Hepatocyte (in vitro differentiated cells): ENCODE measurements at places on chromosomes 1 and 21. TPM values are rescaled to one million over a fixed set of nuclear protein-coding genes. Genes with fewer than 3 reads are reported as not detected.
A peak's percentile ranks its signal among the peaks of the same experiment; 100 is the strongest.

The ZYG11B gene
- 5.4 and 8.0 TPM in 2 replicates for polyA plus RNA-seq

The TM2D1 gene
- 91.3 TPM in 2 replicates for polyA plus RNA-seq

The LORICRIN gene
- polyA plus RNA-seq = not detected in 2 replicates

DNA sequence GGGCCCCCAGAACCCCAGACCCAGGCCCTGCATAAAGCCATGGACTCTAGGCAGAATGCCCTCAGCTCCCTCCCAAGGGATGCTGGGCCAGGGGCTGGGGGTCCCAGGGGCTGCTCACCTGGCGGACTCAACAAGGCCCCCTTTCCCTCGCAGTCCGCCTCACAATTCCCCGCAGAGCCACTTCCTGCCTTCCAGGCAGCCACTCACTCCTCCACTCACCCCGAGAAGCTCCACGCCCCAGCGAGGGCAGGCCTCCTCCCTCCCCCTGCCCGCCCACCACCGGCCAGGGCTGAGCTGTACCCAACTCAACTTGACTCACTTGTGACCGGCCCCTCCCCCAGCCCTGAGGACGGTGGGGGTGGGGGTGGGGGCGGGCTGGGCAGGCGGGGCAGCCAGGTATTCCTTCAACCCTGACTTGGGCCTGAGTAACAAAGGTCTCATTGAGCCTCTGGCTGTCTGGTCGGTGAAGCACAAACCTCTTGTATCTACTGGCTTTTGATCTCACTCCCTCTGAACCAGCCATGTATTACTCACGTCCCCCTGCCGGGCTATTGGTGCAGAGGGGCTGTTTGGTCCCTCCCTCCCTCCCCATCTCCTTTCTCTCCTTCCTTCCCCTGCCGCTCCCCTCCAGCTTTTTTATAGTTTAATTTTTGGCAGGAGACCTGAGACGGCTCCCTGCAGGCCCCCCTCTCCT, 5.9 kb downstream of the BLACAT1 start:
- H3K4me3 ChIP-seq = no peak overlapping the region
- peak overlapping the region; percentile 87 for H3K27ac ChIP-seq
- H3K36me3 ChIP-seq = no peaks in the 10 kb centered on the region
- peaks cover 22% of the 10 kb centered on the region for H3K27me3 ChIP-seq
- DNase-seq = peak; percentile 89
- peaks cover 40% of the 10 kb centered on the region for H3K4me1 ChIP-seq

DNA sequence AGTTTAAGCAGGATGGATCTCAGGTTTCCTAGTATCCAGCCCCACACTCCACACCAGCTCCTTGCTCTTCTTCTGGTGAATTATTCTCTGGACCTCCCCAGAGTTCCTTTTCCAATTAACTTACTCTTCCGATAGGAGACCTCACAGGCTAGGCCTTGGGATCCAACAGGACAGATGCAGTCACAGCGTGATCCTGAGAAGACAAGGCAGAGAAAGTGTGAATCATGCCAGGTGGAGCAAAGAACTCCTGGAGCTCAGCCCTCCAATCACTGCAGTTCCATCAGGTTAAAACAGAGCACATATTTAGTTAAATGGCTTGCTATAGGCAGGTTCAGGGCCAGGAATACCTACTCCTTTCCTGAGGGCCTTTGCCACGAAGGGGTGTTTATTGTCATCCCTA, 34.1 kb downstream of the C8B start:
- no peak overlapping the region for H3K4me3 ChIP-seq
- no peaks in the 10 kb centered on the region for H3K36me3 ChIP-seq
- DNase-seq = no peak
- no peak overlapping the region for H3K27ac ChIP-seq
- H3K27me3 ChIP-seq = no peaks in the 10 kb centered on the region

- H3K27ac ChIP-seq = no peak overlapping the region
- no peaks in the 10 kb centered on the region for H3K27me3 ChIP-seq
- DNase-seq = no peak
Observed at GRCh38 chr21:40117236-40117635, 250.0 kb downstream of the PCP4 start.

DNA sequence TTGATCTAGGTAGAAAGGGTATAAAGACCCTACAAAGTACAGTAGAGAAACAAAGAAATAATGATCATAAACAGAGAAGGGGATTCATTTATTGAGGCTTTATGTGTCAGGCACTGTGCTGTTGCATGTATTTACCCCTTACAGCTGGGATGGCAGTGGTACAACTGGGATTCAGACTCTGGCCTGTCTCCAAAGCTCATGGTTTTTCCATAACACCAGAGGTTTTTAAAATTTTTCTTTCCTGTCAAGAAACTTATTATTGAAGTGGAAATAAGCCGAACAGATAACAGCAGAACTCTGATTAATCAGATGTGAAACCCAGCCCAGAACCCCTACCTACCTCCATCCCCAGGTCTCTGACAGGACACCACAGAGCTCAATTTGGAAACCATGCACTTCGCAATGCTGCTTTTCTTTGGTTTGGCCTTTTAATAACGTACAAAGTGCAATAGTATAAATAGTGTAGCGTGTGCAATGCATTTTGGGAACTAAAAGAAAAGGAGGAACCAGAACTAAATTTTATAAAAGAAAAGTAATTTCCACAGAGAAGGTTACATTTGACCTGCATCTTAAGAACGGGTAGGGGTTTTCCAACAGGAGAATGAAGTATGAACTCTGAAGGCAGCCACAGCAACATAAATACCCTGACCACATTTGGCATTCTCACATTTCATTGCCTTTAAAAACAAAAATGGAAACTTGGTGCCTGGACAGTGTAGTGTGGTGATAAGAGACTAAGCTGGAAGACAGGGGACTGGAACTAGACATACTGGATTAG, 92.0 kb upstream of the S1PR1 start:
- H3K36me3 ChIP-seq = no peaks in the 10 kb centered on the region
- H3K4me3 ChIP-seq = no peak overlapping the region
- H3K27ac ChIP-seq = peak overlapping the region; percentile 3
- no peaks in the 10 kb centered on the region for H3K27me3 ChIP-seq

GRCh38 chr1:226609836-226610455, 61.4 kb downstream of the STUM start:
- peaks cover 12% of the 10 kb centered on the region for H3K4me1 ChIP-seq
- H3K36me3 ChIP-seq = no peaks in the 10 kb centered on the region
- peaks cover 4% of the 10 kb centered on the region for H3K27me3 ChIP-seq
- no peak overlapping the region for H3K27ac ChIP-seq

DNA sequence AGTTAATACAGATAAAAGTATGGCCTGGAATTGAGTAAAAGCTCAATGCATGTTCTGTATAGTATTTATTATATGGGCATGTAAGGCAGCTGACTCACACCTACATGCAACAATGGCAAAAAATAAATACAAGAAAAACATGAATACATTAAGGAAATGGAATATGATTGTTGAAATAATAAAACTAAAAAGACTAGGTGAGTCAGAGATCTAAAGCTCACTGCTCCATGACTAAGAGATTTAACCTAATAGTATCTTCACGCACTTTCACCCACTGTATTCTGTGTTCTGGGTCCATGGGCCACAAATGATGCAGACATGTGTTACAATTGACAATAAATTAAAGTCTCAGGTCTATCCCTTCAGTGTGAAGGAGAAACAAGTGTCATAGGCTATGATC, 607.0 kb downstream of the AGBL4 start:
- no peak overlapping the region for H3K27ac ChIP-seq
- peaks cover 5% of the 10 kb centered on the region for H3K36me3 ChIP-seq
- no peak overlapping the region for H3K4me3 ChIP-seq
- no peaks in the 10 kb centered on the region for H3K27me3 ChIP-seq

- no peaks in the 10 kb centered on the region for H3K4me1 ChIP-seq
- H3K27ac ChIP-seq = no peak overlapping the region
- no peaks in the 10 kb centered on the region for H3K27me3 ChIP-seq
Observed at GRCh38 chr1:31084782-31085569, 19.5 kb upstream of the PUM1 start.

- H3K27me3 ChIP-seq = peaks cover 5% of the 10 kb centered on the region
- no peak for DNase-seq
- H3K4me1 ChIP-seq = no peaks in the 10 kb centered on the region
- H3K27ac ChIP-seq = no peak overlapping the region
- H3K4me3 ChIP-seq = no peak overlapping the region
Observed at GRCh38 chr1:110727246-110727645, 52.5 kb upstream of the KCNA3 start.

DNA sequence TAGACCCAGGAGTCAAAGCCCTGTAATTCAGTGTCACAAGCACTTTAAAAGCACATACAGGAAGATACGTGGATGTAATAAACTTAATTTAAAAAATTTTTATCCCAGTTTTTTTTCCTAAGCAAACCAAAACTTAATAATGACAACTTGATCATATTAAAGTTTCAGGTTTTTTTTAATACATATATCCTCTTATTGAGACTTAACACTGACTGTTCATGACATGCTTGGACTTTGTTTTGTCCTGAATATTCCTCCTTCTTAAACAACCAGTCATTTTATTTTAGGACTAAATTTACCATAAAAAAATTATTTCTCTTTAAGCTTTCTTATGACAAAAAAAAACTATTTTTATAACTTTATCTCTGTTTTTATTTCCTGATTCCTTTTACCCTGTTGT, 64.1 kb downstream of the WDR4 start:
- H3K4me1 ChIP-seq = no peaks in the 10 kb centered on the region
- no peak overlapping the region for H3K4me3 ChIP-seq
- DNase-seq = no peak
- no peaks in the 10 kb centered on the region for H3K27me3 ChIP-seq

DNA sequence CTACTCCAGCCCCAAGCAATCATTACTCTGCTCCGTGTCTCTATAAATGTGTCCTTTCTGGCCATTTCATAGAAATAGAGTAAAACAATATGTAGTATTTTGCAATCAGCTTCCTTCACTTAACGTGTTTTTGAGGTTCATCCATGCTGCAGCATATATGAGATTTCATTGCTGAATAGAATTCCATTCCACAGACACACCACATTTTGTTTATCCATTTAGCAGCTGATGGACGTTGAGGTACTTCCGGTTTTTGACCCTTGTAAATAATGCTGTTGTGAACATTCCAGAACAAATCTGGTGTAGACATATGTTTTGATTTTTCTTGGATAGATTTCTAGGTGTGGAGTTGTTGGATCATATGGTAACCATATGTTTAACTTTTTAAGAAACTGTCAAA, 30.7 kb downstream of the ADAM30 start:
- no peaks in the 10 kb centered on the region for H3K36me3 ChIP-seq
- no peak overlapping the region for H3K4me3 ChIP-seq
- H3K27me3 ChIP-seq = no peaks in the 10 kb centered on the region
- no peak for DNase-seq
- H3K4me1 ChIP-seq = peaks cover 9% of the 10 kb centered on the region

GRCh38 chr1:40636777-40637176, 28.7 kb downstream of the RIMS3 start:
- H3K4me3 ChIP-seq = no peak overlapping the region
- H3K27me3 ChIP-seq = no peaks in the 10 kb centered on the region
- no peaks in the 10 kb centered on the region for H3K36me3 ChIP-seq
- no peak overlapping the region for H3K27ac ChIP-seq

DNA sequence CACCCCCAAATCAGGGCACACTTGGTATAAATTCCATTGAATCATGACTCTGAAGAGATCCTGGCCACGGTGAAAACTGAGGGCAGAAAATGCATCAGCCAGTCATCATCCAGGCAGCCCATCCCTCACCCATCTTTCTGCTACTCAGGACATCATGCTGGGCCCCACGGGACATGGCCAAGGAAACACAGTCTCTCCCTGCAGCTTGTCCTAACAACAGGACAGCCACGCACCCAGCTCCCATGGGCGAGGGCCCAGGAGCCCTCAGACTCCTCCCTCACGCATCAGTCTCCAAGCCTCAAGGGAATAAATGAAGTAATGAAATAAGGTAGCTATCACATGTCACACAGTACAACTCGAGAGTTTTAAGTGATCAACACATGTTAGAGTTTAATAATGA, 37.8 kb downstream of the ELK4 start:
- H3K27ac ChIP-seq = no peak overlapping the region
- no peaks in the 10 kb centered on the region for H3K27me3 ChIP-seq
- H3K4me3 ChIP-seq = no peak overlapping the region
- H3K36me3 ChIP-seq = no peaks in the 10 kb centered on the region
- peaks cover 10% of the 10 kb centered on the region for H3K4me1 ChIP-seq

DNA sequence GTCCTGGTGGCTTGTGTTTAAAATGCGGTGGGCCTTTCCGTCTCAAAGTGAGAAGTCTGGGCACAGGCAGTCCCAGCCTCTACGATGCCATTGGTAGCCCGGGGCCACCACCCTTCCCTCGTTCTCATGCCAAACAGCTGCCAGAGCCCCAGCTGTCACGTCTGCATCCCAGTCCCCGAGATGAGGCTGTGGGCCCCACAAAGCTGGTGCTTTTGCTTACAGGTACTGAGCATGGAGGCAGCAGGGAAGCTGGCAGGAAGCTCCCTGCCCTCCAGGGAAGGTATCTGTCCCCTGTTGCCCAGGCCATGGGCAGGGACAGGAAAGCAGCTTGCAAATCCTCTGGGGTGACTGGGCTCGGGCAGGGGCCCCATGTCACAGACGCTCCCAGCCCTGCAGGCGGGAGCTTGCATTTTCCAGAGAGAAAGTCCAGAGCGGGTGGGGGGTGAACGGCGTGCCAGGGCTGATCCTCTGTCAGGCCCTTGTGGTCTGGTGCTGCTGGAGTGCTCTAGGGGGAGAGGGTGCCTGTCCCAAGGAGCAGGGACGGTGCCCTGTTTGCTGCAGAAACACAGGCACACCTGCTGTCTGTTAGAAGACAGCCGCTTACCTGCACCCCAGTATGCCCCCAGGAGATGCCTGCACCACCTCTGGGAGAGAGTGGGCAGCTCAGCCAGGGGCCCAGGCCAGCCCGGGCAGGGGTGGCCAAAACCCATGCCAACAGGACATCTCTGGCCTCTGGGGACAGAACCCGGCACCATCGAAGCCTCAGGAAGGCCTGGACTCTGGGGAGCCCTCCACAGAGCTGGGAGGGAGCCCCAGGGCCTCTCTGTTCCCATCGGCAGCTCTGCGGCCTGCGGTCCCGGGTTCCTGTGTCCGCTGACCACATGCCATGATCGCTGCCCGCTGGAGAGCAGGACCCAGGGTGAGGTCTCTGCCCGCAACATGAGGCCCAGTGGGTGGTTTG, 45.9 kb downstream of the SLX9 start:
- H3K36me3 ChIP-seq = no peaks in the 10 kb centered on the region
- no peaks in the 10 kb centered on the region for H3K27me3 ChIP-seq
- H3K4me3 ChIP-seq = no peak overlapping the region
- DNase-seq = no peak
- H3K27ac ChIP-seq = no peak overlapping the region

DNA sequence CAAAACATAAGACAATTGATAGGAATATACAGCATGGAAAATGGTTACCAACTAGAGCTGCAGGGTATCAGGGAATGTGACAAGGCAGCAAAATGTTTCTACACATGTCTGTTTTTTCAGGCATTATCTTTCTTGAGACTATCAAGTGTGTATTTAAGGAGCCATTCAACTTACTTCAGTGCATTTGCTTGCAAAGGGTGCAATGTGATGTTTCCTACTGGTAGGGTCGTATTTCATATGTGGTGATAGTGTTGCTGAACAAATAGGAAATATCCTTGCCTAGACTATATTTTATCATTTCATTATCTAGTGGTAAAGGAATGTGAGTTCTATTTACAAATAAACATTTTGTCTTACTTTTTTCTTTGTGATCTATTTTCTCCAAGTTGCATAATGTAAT, 42.4 kb downstream of the PTPRC start:
- H3K4me1 ChIP-seq = peaks cover 14% of the 10 kb centered on the region
- peak overlapping the region; percentile 71 for H3K27ac ChIP-seq
- no peak overlapping the region for H3K4me3 ChIP-seq
- DNase-seq = no peak
- no peaks in the 10 kb centered on the region for H3K27me3 ChIP-seq
